Suppressor macrophage (primary cell): ENCODE measurements at places on chromosomes 7 and 10.
A peak's percentile ranks its signal among the peaks of the same experiment; 100 is the strongest.

- no peak for DNase-seq
These were observed 91.4 kb downstream of the LRRTM3 start for GRCh38 chr10:67017218-67017617.

GRCh38 chr7:100066953-100067352 is 14.6 kb downstream of the ZNF3 start:
- no peak for DNase-seq

GRCh38 chr7:128115336-128115820 is 84.1 kb upstream of the LRRC4 start:
- no peak for DNase-seq

DNA sequence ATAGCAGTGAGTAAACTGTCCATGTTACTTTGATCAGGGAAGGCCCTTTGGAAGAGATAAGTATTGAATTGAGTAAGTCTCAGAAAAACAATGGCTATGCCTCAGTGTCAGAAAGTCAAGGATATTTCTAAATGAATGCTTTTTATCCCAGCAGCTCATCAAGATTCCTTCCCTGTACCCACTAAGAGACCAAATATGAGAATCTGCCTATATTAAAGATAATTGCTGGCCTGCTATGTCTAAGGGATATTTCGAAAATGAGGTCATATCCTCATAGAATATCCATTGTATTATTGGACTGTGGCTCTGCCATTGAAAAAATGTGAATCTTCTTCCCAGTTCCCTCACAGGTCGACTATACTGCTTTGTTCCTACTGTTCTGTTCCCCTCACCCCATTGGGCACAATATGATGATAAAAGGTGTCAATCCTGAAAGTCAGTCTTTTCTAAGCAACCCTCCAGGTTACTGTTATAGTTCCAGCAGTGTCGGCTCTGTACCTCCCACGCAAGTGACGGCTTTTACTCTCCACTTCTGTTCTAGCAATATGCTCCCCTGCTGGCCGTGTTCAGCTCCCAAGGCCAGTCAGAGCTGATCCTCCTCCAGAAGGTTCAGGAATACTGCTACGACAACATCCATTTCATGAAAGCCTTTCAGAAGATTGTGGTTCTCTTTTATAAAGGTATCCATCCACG is 51.7 kb downstream of the BZW2 start:
- no peak for DNase-seq

DNA sequence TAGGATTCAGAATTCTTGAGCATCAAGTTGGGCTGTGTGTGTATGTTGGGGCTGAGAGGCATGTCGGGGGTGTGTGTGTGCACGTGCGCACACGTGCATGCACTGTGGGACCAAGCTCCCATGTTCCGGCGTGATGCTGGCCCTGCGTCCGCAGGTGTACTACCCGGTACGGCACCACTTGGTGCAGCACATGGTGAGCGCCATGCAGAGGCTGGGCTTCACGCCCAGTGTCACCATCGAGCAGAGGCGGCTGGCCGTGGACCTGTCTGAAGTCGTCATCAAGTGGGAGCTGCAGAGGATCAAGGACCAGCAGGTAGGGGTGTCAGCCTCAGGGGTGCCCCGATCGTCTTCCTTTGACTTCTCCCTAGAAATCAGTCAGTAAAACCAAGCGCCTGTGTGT is 77.7 kb downstream of the TRRAP start:
- DNase-seq: no peak

- peak; percentile 72 for DNase-seq
These were observed 58.5 kb downstream of the ELMO1 start for GRCh38 chr7:37390114-37390513.

DNA sequence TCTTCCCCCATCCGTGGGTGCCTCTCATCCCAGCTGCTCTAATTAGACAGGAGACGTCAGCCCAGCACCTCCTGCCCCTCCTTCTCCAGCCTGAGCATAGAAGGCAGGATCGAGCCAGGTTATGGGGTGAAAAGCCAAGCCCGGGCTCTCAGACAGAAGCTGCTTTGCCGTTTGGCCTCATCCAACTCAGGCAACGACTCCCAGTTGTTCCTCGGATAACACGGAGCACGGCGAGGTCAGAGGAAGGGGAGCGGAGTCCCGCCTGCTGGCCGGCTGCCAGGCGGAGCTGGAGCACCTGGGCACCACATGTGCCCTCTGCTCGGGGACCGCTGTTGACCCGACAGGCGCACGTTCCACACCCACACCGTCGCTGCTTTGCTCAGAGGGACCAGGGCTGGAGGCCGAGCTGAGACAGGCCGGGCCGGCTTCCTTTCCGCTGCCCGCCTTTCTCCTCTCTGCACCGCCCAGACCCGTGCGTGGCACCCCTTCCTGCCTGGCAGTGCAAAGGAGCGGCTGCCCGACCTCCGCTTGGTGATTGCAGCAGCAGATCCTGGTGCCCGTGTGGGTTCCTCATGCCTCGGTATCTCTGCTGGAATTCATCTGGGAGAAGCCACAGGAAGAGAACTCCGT is 21.6 kb upstream of the UNCX start:
- no peak for DNase-seq

DNA sequence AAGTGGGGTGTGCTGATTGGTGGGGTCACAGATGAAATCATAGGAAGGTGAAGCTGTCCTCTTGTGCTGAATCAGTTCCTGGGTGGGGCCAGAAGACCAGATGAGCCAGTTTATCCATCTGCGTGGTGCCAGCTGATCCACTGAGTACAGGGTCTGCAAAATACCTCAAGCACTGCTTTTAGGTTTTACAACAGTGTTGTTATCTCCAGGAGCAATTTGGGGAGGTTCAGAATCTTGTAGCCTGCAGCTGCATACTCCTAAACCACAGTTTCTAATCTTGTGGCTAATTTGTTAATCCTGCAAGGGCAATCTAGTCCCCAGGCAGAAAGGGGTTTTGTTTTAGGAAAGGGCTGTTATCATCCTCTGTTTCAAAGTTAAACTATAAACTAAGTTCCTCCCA is 17.0 kb upstream of the IFRD1 start:
- no peak for DNase-seq

DNA sequence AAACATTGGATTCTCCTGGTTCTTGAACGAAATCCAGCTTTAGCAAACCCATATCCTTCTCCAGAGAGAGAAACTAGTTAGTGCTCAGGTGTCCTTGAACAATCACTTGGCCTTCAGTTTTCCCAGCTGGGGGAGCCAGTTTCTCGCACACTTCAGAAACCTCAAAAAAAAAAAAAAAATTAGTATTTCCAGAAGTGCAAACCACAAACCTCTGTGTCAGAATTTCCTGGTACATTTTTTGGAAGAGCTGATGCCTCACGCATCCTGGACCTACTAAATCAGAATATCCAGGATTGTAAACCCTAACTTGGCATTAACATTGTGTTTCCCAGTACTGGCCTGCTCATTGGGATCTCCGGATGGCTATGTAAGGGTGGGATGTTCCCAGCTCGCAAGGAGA is 143.4 kb upstream of the EGR2 start:
- DNase-seq: no peak

GRCh38 chr10:83539528-83540308 is 599.6 kb upstream of the GHITM start:
- no peak for DNase-seq

- DNase-seq: no peak
These were observed 39.0 kb downstream of the ABCB1 start for GRCh38 chr7:87561702-87562101.
